ENCODE measurements at places on chromosomes 7 and 10. TPM values are rescaled to one million over a fixed set of nuclear protein-coding genes. Genes with fewer than 3 reads are reported as not detected.

DNA sequence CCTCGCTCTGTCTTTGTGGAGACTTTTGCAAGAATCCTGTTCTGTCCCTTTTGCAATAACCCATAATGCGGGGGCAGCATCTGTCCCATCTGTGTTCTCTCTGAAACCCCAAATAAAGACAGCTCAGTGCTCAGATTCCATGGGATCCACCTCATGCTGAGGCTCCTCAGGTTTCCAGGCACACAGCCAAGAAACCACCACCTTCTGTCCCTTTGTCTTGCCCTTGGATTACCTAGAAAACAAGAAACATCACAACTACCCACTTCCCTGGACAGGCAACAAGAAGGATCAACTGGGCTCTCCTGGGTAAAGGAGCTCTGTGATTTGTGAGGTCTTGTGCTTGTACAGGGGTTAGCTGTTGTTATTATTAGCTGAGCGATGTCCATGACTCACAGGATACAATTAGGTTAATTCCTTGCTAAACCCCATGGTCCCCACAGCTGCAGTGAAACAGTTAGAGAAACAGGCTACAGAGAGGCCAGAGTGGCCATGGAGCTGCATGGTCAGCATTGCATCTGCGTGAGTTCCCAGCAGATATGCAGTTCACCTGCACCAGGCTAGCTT lies 50.2 kb downstream of the CXCL12 start:
- no peak for DNase-seq

DNA sequence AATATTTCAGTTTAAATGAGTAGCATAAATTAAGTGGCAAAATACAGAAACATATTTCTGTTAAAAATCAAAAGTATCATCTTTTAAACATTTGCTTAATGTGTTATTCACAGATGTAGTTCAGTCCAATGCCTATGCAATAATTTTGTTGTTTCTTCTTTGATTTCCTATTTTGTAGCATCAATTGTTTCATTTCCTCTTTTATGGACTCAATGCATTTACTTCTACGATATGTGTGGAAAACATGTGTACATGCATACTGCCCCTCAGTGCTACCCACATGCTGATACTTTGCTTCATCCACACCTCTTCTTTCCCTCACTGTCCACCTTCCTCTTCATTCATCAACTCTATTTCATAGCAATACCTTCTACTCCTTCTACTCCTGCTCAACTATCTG lies 108.1 kb downstream of the PTN start:
- DNase-seq: no peak

DNA sequence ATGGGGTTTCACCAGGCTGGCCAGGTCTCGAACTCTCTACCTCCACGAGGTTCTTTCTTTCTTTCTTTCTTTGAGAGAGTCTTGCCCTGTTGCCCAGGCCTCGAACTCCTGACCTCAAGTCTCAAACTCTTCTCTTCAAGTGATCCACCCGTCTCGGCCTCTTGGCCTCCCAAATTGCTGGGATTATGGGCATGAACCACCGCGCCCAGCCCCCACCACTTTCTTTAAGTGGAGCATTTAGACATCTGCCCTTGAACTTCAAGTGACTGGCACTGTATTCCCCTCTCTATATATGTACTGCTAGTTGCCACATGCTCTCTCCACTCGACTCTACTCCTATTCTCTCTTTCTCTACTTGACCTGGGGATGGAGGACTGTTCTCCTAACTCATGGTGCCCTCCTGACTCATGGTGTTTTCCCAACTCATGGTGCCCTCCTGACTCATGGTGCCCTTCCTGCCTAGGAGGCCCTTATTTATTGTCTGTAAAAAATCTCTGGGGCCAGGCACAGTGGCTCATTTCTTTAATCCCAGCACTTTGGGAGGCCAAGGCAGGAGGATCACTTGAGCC lies 19.3 kb upstream of the ACHE start:
- DNase-seq: no peak

- DNase-seq: no peak
Measured at GRCh38 chr7:47511699-47512370, 70.1 kb downstream of the TNS3 start.

DNA sequence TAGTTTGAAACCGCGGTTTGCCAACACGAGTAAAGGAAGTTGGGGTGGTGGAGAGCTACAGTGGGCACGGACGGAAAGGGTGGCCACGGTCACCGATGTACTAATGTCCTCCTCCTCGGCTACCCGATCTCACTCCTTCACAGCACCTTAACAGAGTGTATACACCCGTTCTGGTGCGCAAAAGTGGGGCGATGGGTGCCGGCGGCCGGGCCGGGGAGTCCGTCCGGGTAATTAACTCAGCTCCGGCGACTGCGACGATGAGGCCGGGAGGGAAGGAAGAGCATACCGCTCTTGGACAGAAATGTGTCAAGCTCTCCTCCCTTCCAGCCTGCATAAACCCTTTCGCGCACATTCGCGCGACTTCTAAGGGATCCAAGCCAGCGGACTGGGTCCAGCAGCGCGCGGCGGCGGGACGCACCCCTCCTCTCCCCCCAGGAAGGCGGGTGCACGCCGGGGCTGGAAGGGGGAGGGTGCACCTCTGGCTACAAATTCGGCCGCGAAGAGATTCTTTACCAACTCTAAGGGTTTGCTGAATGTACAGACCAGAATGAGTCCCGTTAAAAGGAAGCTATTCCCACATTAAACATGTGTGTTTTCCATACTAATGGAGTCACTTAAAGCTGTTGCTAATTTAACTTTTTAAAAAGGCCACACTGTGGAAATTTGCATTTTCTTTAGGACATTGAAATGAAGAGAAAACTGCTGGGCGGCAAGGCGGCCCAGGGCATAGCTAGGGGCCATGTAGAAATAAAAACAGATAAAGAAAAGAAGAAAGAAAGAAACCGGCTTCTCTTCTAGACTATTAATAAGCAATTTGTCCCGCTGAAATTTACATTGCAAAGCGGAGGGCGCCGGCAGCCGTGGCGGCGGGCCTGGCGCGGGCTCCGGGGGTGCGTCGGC lies 6.6 kb upstream of the EBF3 start:
- no peak for DNase-seq

DNA sequence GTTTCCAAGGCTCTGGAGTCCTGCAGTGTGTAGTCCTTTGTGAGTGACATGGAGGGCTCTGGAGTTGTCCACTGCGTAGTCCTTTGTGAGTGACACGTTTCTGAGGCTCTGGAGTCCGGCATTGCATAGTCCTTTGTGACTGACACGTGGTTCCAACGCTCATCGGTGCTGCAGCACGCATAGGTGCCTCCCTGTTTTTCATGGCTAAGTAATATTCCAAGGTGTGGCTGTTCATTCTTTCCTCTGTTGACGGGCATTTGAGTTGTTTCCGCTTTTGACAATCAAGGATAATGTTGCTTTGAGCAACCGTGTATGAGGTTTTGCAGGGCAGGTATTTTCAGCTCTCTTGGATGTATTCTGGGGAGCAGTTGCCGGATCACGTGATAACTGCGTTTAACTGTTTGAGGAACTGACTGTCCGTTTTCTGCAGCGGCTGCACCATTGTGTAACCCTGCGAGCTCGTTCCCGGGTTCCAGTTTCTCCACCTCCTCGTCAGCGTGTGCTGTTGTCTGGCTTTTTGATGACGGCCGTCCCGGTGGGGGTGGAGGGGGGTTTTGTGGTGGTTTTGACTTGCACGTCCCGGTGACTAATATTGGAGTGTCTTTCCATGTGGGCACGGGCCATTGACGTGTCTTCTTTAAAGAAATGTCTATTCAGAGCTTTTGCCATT lies 21.1 kb downstream of the FAM20C start:
- DNase-seq: no peak

DNA sequence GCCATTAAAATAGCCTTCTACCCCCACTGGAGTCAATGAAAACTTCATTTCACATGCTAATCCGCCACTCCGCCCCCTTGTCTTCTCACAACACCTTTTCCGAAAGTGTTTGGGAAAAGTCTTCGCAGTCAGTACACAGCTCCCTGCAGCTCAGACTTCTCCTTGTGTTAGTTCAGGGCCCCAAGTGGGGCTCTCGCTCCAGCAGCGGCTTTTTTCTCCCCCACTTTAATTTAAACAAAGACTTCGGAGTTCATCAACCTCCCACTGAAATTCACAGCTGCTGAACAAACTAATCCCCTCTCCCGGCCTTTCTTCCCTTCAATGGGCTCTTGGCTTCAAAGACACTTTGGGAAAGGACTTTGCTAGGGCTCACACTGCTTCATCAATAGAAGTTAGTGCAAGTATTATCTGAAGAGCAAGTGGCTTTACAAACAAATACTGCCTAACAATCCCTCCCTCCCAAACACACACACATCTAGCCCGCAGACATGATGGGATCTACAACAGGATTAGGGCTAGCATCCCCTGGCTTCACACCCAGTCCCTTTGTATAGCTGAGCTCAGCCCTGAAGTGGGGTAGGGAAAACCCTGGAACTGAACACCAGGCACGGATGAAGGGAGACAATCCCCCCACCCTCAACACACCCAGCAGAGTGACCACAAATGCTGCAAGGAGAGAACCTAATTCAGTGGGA lies 23.1 kb downstream of the WNT8B start:
- no peak for DNase-seq

DNA sequence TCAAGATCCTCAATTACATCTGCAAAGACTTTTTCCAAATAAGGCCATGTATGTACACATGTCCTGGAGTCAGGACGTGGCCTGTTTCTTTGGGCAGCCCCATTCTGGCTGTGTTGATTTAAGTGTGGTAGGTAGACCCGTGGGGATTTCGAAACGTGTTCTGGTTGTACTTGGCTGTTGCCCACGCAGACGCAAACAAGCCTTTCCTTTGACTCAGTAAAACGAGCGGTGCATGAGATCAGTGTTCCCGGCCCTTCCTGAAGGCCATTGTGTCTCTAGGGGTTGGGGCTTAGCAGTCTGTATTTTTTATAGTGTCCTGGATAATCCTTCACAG lies 64.8 kb upstream of the DNAJB6 start:
- DNase-seq: no peak

DNA sequence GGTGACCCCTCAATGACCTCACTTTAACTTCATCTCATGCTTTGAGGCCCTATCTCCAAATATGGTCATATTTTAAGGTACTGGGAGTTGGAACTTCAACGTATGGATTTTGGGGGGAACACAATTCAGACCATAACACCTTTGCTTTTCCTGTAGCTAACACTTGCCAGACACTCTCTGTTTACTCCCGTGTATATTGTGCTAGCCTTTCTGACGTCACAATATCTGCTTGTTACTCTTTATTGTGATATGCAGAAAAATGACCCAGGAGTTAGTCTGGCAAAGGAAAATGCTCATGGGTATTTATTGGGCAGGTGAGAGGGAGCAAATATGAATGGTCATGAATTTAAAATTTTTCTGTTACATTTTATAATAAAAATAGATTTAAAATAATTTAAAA lies 45.7 kb upstream of the KCND2 start:
- no peak for DNase-seq

GRCh38 chr7:81926154-81926553 lies 156.3 kb upstream of the HGF start:
- DNase-seq: no peak

GRCh38 chr10:84065804-84066601 lies 73.3 kb upstream of the GHITM start:
- DNase-seq: no peak

- DNase-seq: no peak
Measured at GRCh38 chr7:101201695-101202602, 1.1 kb upstream of the MOGAT3 start.

DNA sequence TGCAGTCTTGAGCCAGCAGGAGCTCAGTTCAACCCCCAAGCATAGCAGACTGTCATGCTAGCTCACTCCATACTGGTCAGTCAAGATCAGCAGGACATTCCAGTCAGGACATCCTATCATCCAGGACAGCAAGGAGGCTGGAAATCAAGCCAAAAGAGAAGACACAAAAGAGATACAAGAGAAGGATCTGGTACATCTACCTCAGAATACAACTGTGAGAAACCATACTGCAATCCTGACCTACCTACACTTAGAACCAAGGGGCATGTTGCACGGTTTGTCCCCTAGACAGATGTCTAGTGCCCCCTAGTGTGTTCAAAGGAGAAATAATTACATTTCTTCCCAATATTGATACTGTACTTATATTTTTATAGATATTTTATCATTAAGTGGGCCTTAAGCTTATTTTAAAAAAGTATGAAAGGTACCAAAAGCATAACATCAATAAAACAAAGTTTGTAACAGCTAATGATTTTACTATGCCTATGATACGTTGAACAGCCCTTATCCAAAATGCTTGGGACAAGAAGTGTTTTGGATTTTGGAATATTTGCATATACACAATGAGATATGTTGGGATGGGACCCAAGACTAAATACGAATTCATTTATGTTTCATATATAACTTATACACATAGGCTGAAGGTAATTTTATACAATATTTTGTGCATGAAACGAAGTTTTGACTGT lies 26.7 kb downstream of the ERCC6 start:
- no peak for DNase-seq

GRCh38 chr7:94216944-94217461 lies 177.7 kb upstream of the COL1A2 start:
- no peak for DNase-seq

PIK3AP1 gene
- 1.5 TPM for total RNA-seq

TMEM254 gene
- total RNA-seq: 29.9 TPM

OLAH gene
- 9.4 TPM for total RNA-seq

LRRC18 gene
- not detected for total RNA-seq

All from esophagus squamous epithelium (tissue), 5 donors.